ENCODE measurements at places on chromosomes 7 and 10. TPM values are rescaled to one million over a fixed set of nuclear protein-coding genes. Genes with fewer than 3 reads are reported as not detected.

GRCh38 chr10:5117026-5117425 lies 22.8 kb downstream of the AKR1C3 start:
- H3K4me3 ChIP-seq, result no peak overlapping the region
- no peaks in the 10 kb centered on the region for H3K27me3 ChIP-seq
- H3K36me3 ChIP-seq, result no peaks in the 10 kb centered on the region
- no peaks in the 10 kb centered on the region for H3K4me1 ChIP-seq
- H3K27ac ChIP-seq, result no peak overlapping the region

TMEM213 gene
- not detected for total RNA-seq

DNA sequence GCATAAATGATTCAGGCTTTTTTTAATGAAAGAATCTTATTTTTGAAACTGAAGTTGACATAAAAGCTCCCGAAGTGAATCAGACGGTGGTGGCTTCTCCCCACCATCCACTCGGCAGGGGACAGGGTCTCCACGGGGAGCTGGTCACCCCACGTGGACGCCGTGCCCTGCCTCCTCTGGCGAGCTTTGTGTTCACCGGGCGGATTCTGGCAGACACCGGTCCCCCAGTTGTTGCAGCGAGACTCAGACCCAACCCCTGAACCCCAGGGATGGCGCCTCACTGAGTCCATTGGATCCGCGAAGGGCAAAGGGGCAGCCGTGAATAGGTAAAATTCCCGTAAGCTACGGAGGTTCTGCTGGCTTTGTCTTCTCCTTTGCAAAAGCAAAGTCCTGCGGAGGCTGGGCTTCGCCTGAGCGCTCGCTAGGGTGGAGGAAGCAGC lies 38.4 kb downstream of the PTPRN2 start:
- no peak for DNase-seq
- H3K27ac ChIP-seq, result no peak overlapping the region
- no peak overlapping the region for H3K4me3 ChIP-seq
- no peaks in the 10 kb centered on the region for H3K36me3 ChIP-seq

- no peak overlapping the region for H3K27ac ChIP-seq
- no peaks in the 10 kb centered on the region for H3K27me3 ChIP-seq
- no peak for DNase-seq
- no peak overlapping the region for H3K4me3 ChIP-seq
- no peaks in the 10 kb centered on the region for H3K36me3 ChIP-seq
Observed at GRCh38 chr7:416761-417624, 102.7 kb downstream of the PDGFA start.

- H3K27me3 ChIP-seq, result no peaks in the 10 kb centered on the region
- H3K27ac ChIP-seq, result peak overlapping the region; percentile 98
- H3K4me3 ChIP-seq, result peak overlapping the region; percentile 95
- DNase-seq, result peak; percentile 49
- H3K4me1 ChIP-seq, result peaks cover 44% of the 10 kb centered on the region
Observed at GRCh38 chr10:89702121-89702480, 711 bp downstream of the KIF20B start.

DNA sequence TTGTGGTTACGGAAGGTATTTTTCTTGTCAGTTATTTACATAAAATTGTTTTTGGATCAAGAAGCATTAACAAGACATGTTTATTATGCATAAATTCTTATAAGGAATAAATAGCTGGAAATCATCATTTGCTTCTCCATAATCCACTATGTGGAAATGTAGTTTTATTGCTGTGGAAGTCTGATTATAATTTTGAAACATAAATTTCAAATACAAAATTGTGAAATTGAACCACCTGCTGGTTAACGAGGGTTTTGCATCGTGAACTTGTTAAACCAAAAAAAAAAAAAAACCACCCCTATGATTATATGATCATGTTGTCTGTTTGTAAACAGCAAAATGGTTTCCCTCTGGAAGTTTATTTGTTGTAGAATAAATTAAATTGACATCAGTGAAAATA lies 25.9 kb downstream of the ABRAXAS2 start:
- H3K27me3 ChIP-seq, result no peaks in the 10 kb centered on the region
- peak; percentile 15 for DNase-seq
- H3K27ac ChIP-seq, result no peak overlapping the region
- peaks cover 23% of the 10 kb centered on the region for H3K36me3 ChIP-seq

- H3K4me1 ChIP-seq, result no peaks in the 10 kb centered on the region
- H3K27ac ChIP-seq, result no peak overlapping the region
- H3K4me3 ChIP-seq, result no peak overlapping the region
- H3K36me3 ChIP-seq, result no peaks in the 10 kb centered on the region
Observed at GRCh38 chr10:66832781-66833422, 92.9 kb upstream of the LRRTM3 start.

Measured in activated CD8-positive, alpha-beta T cell treated with anti-CD3 and anti-CD28 coated beads for 36 hours (primary cell).